ENCODE measurements at places on chromosomes 6 and 20.

DNA sequence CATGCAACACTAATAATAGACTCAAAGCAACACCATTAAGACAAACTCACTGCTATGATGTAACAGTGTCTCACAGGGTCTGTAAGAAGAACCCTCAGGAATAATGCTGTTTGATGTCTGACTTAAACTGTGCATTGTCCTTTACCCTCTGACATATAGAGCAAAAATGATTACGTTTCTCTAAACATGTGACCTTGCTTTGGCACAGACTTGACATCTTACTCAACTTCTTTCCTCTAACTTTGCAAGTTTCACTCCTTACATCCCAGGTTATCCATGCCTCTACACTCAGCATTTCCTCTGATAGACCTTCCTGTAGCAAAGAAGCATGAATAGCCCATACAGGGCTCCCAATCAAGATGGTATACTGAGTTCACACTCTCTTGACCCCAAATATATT is 252.7 kb downstream of the UST start:
- no peak for DNase-seq

GRCh38 chr6:137802408-137803182 is 64.5 kb upstream of the TNFAIP3 start:
- no peak for DNase-seq

- DNase-seq: no peak
Measured at GRCh38 chr6:25034431-25034921, 98.7 kb upstream of the RIPOR2 start.

DNA sequence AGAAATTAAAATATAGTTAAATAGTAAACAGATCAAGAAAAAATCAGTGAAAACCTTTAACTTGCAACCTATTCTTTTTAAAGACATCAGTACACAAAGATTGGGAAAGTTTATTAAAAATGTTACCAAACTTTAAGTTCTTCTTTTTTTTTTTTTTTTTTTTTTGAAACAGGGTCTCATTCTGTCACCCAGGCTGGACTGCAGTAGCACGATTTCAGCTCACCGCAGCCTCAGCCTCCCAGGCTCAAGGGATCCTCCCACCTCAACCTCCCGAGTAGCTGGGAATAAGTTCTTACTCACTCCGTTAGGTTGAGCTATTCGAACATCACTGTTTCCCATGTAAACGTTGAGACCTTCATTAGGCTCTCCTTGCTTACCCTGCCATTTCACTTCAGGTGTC is 5.6 kb downstream of the MAP3K5 start:
- DNase-seq: no peak

GRCh38 chr6:37643851-37644672 is 53.6 kb downstream of the MDGA1 start:
- DNase-seq: no peak

DNA sequence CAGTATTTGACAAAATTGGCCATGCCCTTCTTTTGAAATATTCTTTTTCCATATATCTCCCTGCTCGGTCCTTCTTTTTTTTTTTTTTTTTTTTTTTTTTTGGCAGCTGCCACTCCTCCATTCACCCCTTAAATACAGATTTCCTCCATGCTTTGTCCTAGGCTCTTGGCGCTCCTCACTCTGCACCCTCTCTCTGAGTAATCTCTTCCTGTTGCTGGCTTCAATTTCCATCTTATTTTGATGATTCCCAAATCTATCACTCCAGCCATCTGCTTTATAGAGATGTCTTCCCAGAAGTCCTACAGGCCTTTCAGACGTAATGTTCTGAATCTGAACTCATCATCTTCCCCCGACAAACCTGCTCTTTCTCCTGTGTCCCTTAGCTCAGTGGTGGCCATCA is 12.8 kb upstream of the KLHL32 start:
- no peak for DNase-seq

DNA sequence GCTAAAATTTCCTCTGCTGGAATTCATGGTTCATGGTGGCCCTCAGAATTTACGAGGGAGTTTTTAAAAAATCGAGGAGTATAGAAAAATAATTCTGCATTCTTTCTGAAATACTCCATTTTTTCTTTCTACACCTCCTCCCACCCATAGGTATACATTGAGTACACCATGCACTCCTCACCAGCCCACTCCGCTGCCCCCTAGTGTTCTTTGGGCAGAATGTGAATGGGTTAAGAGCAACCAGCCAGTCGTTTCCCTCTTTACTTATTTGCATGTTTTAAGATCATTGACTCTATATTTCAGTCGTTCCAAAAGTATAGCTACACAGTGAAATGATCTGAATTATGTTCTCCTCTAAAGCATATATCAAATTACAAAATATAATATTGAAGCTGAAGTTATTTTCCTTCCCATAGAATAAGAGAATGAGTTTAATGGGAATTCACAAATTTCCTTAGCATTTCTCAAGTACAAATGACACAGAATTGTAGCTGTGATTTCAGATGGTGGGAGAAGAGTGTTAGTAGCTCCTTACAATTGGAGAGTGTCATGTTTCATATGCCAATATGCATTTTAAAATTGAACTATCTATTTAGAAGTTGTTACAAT is 977.7 kb upstream of the SLC35B3 start:
- DNase-seq: peak; percentile 44

DNA sequence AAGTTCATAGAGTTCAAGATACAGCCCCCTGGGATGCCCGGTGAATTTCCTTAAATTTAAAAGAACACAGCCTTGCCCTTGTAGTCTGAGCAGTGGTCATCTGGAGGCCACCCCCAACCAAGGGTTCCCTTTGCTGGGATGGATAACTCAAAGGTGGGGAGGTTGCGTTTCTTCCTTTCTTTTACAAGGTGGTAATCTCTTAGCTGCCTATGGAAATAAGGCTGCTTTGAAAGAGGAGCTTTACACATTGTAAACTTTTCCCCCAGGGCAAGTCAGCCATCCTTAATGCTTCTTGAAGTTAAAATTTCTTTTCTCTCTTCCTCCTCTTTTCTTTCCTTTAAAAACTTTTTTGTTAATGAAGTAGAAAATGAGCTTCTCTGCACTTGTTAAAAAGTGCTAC is 71.2 kb upstream of the PRDM1 start:
- no peak for DNase-seq

DNA sequence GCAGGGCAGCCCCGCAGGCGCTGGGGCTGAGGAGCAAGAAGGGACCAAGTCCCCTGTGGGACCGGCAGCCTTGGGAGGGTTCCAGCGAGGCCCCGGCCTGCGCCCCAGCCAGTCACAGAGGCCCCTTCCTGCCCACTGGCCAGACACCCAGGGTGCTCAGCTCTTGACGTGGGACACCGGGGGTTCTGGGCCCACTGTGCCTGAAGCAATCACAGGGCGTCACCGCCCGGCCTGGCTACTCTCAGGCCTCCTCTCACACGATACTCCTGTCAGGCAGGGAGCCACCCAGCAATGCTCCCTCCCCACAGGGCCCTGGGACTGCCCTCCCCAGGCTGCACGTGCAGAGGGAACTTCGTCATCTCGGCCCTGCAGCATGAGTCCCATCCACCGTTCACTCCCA is 14.5 kb downstream of the TAF4 start:
- DNase-seq: no peak

Data from NCI-H2029 (cell line).